CD4-positive, alpha-beta T cell treated with Interleukin-4 for 4 hours (primary cell): ENCODE measurements at places on chromosomes 11 and 22.

DNA sequence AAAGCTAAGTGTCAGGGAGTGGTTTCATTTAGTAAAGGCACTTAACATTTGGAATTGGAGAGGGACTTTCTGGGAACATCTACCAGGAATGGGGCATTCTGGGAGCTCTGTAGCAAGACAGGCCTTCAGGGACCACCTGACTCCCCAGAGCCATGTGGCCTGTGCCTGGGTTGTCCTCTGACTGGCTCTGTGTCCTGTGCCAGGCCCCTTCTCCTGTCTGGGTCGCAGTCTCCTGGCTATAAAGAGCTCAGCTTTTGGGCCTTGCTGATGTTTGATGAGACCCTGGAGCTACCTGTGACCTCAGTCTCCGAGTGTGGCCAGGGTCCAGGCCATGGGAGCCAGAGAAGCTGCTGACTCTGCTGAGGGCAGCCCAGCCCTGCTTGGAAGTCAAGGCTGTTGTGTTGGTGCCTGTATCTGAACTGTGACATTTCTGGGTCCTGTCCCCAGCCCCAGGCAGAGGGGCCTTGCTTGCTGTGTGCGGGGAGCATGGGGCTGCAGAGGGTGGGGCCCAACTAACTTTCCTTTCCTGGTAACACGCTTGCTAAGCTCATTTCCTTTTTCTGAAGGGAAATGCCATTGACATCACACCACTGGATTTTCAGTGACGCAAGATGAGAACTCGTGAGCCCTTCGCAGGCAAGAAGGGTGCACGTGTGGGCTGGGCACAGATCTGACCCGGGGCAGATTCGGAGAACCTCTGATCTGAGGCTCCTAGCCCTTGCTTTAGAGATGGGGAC, 41.3 kb downstream of the LRRC32 start:
- DNase-seq: peak; percentile 31

- DNase-seq: no peak
Measured at GRCh38 chr11:117475716-117476530, 148.3 kb downstream of the CEP164 start.

GRCh38 chr11:96199563-96200025, 143.4 kb downstream of the MAML2 start:
- peak; percentile 87 for DNase-seq

GRCh38 chr11:19987331-19987801, 172.9 kb downstream of the DBX1 start:
- no peak for DNase-seq

DNA sequence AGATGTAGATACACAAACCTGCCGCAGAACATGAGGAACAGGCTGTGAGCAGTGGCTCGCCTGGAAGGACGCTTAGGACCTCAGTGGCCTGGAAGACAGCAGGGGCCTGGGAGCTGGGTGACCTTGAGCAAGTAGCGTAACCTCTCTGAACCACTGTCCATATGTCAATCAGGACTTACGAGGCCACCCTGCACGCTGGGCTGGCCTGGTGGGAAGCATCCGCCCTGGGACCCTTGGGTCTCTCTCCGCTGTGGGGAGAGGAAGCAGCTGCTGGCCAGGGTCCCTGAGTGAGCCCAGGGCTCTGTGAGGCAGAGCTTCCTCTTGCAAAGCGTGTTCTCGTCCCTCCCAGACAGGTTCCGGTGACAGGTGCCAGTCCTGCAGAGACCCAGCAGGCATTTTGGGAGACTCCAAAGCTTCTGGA, 14.0 kb upstream of the EHD1 start:
- DNase-seq: no peak

DNA sequence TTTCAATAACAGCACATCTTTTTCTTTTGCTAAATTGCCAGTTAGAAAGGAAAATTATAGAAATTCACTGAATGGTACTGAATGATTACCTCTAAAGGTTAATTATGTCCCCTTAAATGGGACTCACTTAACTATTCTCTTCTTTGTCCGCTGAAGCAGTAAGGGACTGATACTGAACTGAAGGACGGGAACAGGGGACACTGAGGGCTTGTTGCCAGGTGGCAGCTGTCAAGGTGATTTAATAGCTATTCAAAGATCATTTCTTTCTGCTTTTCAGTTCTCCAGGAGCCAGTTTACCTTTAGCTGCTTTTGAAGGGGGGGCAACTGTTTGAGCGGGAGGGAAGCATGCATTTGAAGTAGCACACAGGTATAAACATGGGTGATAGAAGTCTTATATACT, 325.4 kb upstream of the CCDC90B start:
- no peak for DNase-seq

DNA sequence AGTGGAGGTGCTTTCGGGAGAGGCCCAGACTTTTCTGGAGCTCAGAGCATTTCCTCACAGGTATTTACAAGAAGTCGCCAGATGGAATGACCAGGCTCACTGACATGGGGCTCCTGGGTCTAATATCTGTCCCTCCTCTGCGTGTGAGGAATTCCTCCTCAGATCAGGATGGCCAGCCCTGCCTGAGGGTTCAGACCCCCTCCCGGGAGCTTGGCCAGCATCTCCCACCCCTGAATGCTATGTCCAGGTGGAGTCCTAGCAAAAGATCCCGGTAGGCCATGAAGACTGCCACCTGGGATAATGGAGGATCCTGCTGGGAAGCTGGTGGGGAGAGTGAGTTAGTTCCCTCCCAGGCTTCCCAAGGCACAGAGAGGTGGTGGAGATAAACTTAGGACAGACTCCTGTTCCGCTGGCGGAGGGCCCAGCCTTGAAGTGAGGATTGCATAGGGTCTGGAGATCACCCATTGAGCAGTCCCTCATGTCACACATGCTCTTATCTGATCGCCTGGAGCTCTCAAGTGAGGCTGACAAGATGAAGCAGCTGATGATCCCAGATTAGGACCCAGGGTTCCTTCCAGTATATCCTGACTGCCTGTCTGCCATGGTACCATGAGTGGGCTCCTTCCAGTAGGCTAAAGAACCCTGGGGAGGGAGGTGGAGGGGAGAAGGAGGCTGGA, 5.7 kb downstream of the OAF start:
- no peak for DNase-seq

DNA sequence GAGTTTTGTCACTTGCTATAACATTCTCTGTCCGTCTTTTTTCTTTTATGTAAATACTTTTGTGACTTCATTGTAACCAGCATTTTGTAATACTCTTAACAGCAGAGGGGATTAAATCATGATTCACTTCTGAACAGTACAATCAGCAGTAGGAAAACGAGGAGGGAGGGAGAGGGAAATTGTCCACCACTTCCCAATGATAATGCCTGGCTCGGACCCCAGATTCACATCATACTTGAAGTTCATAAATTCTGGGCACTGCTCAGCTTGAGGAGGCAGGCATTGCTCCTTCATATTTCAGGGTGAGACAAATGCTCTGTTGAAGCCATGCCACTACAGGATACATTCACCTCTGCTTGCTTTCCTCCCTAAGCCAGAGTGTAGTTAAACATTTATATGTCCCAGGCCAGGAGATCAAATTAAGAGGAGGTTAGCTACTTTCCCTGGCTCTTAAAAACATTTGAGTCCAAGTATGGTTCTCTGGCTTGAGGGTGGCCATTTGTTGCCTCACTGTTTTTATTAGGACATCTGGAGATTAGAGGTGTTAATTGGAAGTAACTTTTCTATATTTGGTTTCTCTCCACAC, 129.0 kb upstream of the LDLRAD3 start:
- no peak for DNase-seq

DNA sequence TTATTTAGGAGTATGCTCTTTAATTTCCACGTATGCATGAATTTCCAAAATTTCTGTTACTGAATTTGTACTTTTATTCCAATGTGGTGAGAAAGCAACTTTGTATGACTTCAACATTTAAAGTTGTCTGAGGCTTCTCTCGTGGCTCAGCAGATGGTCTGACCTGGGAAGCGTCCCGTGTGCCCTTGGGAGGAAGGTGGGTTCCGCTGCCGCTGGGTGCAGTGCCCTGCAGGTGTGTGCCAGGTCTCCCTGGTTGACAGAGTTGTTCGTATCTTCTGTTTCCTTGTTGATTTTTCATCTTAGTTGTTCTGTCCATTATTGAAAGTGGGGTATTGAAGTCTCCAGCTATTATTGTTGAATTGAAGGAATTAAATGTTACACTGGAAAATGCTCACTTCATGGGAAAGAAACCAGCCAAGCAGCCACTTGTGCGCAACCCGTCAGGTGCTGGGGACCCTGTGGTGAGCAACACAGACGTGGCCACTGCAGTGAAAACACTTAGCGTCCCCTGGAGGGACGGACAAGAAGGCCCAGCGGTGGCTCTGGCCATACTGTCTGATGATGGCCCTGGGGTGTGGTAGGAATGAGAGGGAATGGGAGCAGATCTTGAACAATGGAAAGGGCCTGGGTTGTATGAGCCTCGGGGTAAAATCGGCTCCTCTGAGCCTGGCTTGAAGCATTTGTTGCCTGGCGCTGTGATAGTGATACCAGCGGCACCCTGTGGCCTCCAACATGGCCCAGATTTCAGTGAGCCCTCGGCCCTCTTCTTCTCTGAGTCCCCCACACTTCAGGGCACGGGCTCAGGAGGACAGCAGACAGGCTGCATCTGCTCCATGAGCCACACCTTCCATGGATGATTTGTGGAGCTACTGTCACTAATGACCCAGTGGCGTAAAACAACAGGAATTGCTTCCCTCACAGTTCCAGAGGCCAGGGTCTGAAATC, 31.5 kb upstream of the KRTAP5-7 start:
- no peak for DNase-seq

DNA sequence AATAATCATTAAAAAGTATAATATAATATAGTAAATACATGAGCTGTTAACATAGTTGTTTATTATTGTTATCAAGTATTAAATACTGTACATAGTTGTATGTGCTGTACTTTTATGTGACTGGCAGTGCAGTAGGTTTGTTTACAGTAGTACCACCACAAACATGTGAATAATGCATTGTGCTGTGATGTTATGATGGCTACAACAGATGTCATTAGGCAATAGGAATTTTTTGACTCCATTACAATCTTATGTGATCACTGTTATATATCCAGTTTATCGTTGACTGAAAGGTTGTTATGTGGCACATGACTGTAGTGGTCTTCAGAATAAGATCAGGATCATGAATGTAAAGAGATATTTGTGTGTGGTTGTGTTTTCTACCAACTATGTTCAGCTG, 577.8 kb downstream of the JRKL start:
- no peak for DNase-seq

- no peak for DNase-seq
Measured at GRCh38 chr22:44616461-44616860, 85.5 kb upstream of the PRR5 start.

DNA sequence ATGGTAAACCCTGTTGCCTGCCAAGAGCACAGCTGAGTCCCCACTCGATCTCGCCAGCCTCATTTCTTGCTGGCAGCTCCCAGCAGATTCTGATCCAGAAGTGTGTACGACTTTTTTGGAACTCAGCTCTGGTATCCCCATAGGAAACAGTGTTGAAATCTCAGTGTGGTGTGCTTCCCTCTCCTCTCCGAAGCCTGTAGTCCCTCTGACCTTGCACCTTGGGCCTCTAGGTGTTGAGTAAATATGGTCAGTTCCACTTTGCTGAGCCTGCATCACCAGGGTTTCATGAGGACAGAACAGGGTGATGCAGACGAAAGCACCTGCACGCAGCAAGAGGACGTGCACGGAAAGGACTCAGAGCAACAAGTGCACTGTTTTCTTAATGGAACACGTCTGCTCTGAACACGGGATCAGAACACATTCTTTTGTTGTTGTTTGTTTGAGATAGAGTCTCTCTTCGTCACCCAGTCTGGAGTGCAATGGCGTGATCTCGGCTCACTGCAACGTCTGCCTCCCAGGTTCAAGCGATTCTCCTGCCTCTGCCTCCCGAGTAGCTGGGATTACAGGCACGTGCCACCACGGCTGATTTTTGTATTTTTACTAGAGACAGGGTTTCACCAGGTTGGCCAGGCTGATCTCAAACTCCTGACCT, 3.8 kb upstream of the CPT1A start:
- DNase-seq: no peak

DNA sequence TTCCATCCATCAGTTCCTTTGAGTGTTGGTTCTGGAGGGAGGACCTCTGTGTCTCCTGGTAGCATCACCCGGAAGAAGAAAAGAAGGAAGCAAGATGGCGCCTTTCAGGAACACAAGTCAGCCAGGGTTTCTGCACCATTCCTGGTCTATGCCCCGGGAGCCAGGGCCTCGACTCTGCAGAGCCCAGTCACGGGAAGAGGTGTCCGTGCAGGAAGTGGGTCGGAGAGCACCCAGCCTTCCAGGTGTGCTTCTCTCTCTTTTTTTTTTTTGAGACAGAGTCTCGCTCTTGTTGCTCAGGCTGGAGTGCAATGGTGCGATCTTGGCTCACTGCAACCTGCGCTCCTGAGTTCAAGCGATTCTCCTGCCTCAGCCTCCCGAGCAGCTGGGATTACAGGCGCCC, 21.2 kb downstream of the MRPL21 start:
- no peak for DNase-seq

- no peak for DNase-seq
Measured at GRCh38 chr11:3610846-3611245, 30.9 kb downstream of the ART5 start.

DNA sequence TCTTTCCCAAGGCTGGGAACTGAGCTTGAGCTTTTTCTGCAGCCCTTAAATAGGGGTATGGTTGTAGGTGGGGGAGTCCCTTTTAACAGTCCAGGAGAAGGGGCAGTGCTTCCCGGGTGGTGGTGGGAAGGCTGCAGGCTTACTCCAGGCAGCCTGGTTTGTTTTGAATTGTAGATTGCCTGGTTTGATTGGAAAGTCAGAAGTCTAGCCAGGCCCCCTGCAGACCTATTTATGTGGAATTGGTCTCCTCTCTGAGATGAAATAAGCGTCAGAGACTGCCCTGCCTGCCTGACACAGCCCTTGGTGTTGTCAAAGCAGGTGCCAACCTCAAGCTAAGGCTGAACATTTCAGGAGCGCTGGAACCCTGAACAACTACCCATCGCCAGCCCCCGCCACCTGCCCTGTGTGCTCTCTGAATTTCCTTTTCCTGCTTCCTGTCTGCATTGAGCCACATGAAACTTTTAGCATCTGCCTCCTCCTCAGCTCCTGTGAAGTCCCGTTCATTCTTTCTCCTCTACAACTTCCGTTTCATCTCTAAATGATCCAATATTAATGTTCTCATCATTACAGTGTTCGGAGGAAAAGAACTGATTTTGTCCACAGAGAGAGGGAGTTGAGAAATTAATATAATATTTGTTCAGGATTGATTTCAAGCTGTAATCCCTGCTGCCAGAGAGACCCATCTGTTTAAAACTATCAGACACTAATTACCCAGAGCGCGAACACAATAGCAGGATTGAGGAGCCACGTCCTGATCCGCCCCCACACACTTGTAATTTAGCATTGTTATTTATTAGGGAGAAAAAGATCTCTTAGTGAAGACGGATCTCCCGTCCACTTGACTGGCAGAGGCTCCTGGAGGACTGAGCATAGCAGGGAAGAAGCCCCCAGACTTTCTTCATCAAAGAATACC, 136.5 kb downstream of the TRIM29 start:
- DNase-seq: no peak

- no peak for DNase-seq
Measured at GRCh38 chr22:44485494-44485893, 12.5 kb downstream of the RTL6 start.
